SK-N-SH (cell line): ENCODE measurements at places on chromosomes 11 and 22. TPM values are rescaled to one million over a fixed set of nuclear protein-coding genes. Genes with fewer than 3 reads are reported as not detected.

- H3K36me3 ChIP-seq: no peaks in the 10 kb centered on the region
- DNase-seq: no peak
- H3K27me3 ChIP-seq: no peaks in the 10 kb centered on the region; the same call in 1 of the 2 replicates
Observed at GRCh38 chr11:5348551-5349194, 2.6 kb upstream of the OR51B6 start.

GRCh38 chr11:28223994-28224393 lies 115.8 kb downstream of the METTL15 start:
- no peaks in the 10 kb centered on the region for H3K36me3 ChIP-seq
- peaks cover 12% of the 10 kb centered on the region; the same call in 1 of the 2 replicates for H3K4me1 ChIP-seq
- no peaks in the 10 kb centered on the region for H3K27me3 ChIP-seq
- no peak for DNase-seq
- H3K27ac ChIP-seq: no peak overlapping the region

GRCh38 chr11:119594639-119595249 lies 134.3 kb downstream of the NECTIN1 start:
- no peak for DNase-seq
- H3K36me3 ChIP-seq: no peaks in the 10 kb centered on the region
- no peak overlapping the region for H3K27ac ChIP-seq
- H3K4me3 ChIP-seq: no peak overlapping the region
- peaks cover 13% of the 10 kb centered on the region for H3K4me1 ChIP-seq

GRCh38 chr11:72553706-72554105 lies 119.4 kb upstream of the CLPB start:
- H3K4me3 ChIP-seq: no peak overlapping the region
- H3K27me3 ChIP-seq: peaks cover 15% of the 10 kb centered on the region
- no peaks in the 10 kb centered on the region for H3K36me3 ChIP-seq
- no peak overlapping the region for H3K27ac ChIP-seq
- no peak for DNase-seq
- peaks cover 13% of the 10 kb centered on the region; the same call in 1 of the 2 replicates for H3K4me1 ChIP-seq

DNA sequence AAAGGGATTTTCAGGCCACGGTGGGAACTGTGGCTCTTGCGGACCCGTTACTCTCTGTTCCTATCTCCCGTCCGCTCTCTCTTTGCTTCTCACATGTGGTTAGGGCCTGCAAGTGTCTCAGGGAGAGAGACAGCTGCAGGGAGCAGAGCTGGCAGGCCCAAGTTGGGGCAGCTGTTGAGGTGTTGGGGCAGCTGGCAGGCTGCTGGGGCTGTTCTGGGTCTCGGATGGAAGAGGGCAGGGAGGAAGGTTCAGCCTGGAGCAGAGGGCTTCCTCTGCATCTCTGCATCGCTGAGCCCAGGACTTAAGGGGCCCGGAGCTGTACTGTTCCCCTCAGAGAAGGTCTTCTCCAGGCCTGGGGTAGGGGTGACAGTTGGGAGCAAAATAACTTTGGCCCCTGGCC lies 2.6 kb upstream of the CNIH2 start:
- H3K36me3 ChIP-seq: peaks cover 21% of the 10 kb centered on the region
- no peak overlapping the region for H3K27ac ChIP-seq
- H3K4me1 ChIP-seq: peaks cover 2% of the 10 kb centered on the region; the same call in 1 of the 2 replicates
- no peak for DNase-seq
- H3K4me3 ChIP-seq: no peak overlapping the region
- no peaks in the 10 kb centered on the region for H3K27me3 ChIP-seq

DNA sequence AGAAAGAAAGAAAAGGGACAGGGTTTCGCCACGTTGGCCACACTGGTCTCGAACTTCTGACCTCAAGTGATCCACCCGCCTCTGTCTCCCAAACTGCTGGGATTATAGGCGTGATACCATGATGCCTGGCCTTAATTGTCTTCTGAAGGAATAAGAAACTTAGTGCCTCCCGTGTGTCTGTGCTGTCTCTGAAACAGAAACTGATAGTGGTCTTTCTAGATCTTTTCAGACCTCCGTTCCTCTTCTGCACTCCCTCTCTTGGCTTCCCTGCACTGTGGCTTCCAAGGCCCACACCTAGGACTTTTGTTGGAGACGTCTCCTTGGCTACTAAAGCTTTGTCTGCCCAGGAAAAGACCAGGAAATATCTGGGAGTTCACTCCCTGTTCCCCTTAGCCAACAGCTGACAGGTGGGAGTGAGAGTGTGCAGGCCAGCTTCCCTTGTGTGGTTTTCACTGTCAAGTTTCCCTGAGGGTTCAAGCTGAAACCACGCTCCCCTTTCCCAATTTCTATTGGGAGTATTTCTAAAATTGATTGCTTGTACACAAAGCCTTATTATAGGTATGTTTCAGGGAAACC lies 10.1 kb upstream of the HTR3B start:
- no peaks in the 10 kb centered on the region for H3K36me3 ChIP-seq
- no peaks in the 10 kb centered on the region for H3K4me1 ChIP-seq
- H3K4me3 ChIP-seq: no peak overlapping the region
- DNase-seq: no peak

DNA sequence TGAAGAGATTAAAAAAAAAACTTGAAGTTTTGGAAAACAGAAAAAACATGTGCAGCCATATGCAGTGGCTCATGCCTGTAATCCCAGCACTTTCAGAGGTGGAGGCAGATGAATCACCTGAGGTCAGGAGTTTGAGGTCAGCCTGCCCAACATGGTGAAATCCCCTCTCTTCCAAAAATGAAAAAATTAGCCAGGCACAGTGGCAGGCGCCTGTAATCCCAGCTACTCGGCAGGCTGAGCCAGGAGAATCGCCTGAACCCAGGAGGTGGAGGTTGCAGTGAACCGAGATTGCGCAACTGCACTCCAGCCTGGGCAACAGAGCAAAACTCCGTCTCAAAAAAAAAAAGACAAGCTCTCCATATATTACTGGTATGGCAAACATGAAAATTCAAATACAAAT lies 7.6 kb downstream of the DLG2 start:
- no peak overlapping the region for H3K27ac ChIP-seq
- H3K27me3 ChIP-seq: no peaks in the 10 kb centered on the region
- H3K4me1 ChIP-seq: no peaks in the 10 kb centered on the region
- H3K36me3 ChIP-seq: no peaks in the 10 kb centered on the region
- no peak overlapping the region for H3K4me3 ChIP-seq
- DNase-seq: no peak

DNA sequence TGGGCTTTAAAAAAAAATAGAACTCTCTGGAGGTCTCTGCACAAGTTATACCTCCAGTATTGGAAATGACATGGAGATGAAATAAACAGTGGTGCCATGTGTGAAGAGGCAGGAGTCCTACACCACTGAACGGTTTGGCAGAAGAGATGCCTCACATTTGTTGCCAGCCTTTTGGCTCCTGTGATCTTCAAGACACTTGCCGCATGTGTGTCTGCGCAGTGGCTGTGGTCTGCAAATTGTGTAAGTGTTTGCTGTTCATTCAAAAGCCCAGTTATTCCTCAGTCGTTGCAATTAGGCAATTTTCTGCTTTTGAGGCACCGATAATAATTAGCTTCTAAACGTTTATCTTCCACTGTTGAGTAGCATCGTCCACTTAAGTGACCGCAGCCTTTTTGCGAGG lies 319.1 kb downstream of the BRD1 start:
- H3K4me1 ChIP-seq: no peaks in the 10 kb centered on the region
- H3K27ac ChIP-seq: no peak overlapping the region
- no peak for DNase-seq
- H3K4me3 ChIP-seq: no peak overlapping the region

DNA sequence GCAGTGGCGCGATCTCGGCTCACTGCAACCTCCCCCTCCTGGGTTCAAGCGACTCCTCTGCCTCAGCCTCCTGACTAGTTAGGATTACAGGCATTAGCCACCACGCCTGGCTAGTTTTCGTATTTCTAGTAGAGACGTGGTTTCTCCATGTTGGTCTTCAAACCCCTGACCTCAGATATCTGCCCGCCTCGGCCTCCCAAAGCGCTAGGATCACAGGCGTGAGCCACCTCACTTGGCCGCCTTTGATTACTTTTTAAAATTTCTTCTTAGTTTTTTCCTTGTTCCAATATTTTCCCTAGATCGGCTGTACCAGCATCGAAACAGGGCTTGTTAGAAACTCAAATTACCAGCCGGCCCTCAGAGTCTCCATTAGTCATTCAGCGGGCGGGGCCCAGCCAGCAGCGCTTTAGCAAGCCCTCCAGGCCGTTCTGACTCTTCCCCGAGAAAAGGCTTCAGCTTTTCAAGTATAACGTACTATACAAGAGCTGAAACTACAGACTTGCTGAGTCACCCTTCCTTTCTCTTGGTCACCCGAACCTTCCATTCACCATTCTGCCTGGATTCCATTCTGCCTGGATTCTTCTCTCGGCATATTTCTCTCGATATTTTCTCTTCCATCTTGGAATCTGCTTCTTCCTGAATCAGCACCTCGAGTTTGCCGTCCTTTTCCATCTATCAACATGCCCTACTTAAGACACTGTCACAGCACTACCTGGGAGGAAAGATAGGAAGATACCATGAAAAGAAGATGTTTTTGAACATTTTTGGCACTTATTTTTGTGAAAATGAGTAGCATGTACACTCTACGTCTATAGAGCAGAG lies 6.7 kb upstream of the CAPRIN1 start:
- peaks cover 58% of the 10 kb centered on the region; the same call in 1 of the 2 replicates for H3K4me1 ChIP-seq
- H3K27ac ChIP-seq: no peak overlapping the region
- DNase-seq: no peak
- H3K4me3 ChIP-seq: no peak overlapping the region
- H3K36me3 ChIP-seq: no peaks in the 10 kb centered on the region

GRCh38 chr11:36441610-36442208 lies 68.4 kb downstream of the TRAF6 start:
- H3K4me3 ChIP-seq: no peak overlapping the region
- H3K27me3 ChIP-seq: no peaks in the 10 kb centered on the region
- H3K4me1 ChIP-seq: no peaks in the 10 kb centered on the region
- no peak overlapping the region for H3K27ac ChIP-seq

- no peak overlapping the region for H3K4me3 ChIP-seq
- H3K36me3 ChIP-seq: peaks cover 22% of the 10 kb centered on the region
- DNase-seq: no peak
- H3K27ac ChIP-seq: no peak overlapping the region
Observed at GRCh38 chr22:46202897-46203600, 47.0 kb downstream of the CDPF1 start.

- no peak for DNase-seq
- H3K4me1 ChIP-seq: no peaks in the 10 kb centered on the region
- H3K36me3 ChIP-seq: no peaks in the 10 kb centered on the region
- H3K27me3 ChIP-seq: no peaks in the 10 kb centered on the region
Observed at GRCh38 chr11:30666817-30667216, 80.7 kb upstream of the MPPED2 start.

- H3K27me3 ChIP-seq: peaks cover 6% of the 10 kb centered on the region; the same call in 1 of the 2 replicates
- no peak overlapping the region for H3K4me3 ChIP-seq
- DNase-seq: no peak
Observed at GRCh38 chr11:74476536-74476935, 9.2 kb upstream of the KCNE3 start.

- no peaks in the 10 kb centered on the region for H3K4me1 ChIP-seq
- DNase-seq: no peak
- no peak overlapping the region for H3K4me3 ChIP-seq
- H3K27me3 ChIP-seq: no peaks in the 10 kb centered on the region
Observed at GRCh38 chr11:72144807-72145565, 9.5 kb downstream of the FOLR3 start.

DGKZ gene
- polyA plus RNA-seq: 23.9 and 33.2 TPM in 2 replicates

LIF gene
- polyA plus RNA-seq: 24.6 and 36.5 TPM in 2 replicates

CREB3L1 gene
- polyA plus RNA-seq: 5.6 and 14.0 TPM in 2 replicates

PTPRCAP gene
- polyA plus RNA-seq: 1.3 and 1.4 TPM in 2 replicates

DAGLA gene
- 2.7 and 3.3 TPM in 2 replicates for polyA plus RNA-seq

OR2AG2 gene
- not detected in 2 replicates for polyA plus RNA-seq

OR8A1 gene
- not detected in 2 replicates for polyA plus RNA-seq
